ENCODE measurements at places on chromosomes 2 and 18.

- no peak for DNase-seq
Observed at GRCh38 chr2:234991290-234991689, 39.5 kb downstream of the SH3BP4 start.

- DNase-seq = no peak
Observed at GRCh38 chr18:55446996-55447671, 140.9 kb downstream of the TCF4 start.

DNA sequence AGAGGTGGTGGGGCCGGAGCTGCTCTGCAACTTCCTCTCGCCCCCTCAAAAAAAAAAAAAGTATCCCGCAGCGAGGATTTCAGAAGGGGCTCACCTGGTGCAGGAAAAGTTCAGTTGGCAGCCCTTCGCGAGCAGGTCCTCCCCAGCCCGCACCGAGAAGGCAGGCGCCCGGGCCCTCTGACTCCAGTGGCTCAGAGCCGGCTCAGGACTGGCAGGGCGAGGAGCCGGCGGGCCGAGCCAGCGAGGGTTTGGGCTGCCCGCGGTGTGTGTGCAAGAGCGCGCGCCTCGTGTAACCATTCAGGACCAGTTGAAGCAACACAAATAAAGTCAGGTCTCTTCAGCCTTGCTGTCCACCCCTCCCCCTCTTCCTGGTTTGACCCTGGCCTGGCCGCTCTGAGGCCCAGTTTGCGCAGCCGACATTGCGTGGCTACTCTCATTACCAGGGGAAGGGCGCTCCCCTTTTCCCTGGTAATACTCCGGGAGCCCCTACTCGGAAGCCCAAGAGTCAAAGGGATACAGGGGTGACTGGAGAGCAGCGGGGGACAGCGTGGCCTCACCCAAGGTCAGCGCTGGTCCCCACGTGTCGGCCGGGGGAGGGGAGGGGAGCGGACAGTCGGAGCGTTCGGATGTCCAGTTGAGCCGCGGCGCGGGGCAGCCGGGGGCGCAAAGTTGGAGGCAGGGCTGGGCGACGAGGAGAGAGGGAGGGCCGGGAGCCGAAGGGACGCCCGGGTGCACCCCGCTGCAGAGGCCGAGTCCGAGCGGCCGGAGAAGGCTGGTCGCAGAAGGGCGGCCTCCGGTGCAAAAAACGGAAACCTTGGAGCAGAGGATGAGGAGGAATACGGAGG is 12.3 kb downstream of the EN1 start:
- no peak for DNase-seq

DNA sequence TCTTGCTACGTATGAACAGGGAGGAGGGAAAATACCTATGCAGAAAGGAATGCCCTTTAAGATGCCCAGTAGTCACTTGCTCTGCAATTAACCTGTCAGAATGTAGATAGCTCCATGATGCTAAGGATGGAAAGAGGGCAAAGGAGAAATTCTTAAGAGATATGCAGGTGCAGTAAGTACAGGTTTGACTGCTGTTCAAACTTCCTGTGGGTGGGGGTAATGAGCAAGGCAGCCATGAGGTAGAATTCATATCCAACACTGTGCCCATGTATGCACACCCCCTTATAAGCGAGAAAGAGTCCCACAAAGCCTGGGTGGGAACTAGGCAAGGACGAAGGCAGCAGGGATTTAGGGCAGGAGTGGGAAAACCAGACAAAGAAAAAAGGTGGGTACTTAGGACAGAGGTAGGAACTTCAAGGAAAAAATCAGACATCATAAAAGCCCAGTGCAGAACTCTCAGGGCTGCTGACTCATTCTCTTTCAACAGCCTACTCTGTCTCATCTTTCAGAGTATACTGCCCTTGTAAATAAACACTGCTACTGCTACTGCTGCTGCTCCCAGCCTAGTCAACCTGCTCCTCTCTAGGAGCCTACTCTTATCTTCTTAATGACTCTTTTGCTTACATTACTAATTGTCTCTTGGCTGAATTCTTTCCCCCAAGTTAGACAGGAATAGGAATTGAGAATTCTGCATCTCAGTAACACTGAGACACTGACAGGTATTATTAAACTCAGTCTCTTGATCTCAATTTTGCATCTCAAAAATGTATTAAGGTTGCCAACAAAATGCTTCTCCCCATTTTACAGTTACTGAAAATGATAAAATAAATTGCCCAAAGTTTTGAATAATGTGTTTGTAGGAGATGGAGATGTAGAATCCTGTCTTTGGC is 189.0 kb downstream of the PTH2R start:
- DNase-seq = no peak

DNA sequence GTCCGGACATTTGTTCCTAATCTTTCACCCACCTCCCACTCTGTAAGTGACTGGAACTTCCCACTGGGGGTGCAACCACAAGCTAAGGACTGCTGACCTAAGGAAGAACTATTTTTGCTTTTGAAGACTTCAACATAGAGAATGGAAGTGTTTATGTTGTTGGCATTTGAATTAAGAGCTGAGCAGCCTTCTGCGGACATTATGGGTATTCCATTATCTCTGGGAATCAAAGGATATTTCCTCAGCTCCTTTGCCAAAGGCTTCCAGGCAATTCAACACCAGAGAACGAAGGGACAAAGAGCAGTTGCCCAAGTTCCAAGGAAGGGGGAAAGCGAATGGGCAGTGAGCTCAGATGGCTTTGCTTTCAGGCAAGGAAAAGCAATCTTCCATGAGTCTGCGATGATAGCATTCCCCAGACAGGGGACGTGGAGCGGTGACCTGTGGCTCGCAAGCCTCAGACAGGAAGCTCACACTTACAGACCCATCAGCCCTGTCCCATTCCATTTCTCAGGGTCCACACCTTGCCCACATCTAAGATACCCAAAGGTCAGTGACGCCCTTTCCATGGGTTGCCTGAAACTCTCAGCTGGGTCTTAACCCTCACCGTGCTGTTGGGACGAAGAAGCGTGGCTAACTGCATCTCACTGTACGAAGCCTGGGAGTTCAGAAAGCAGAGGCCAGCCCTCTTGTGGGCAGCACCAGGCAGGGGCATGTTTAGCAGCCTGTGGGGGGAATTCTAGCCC is 116.8 kb downstream of the COPS8 start:
- DNase-seq = no peak

DNA sequence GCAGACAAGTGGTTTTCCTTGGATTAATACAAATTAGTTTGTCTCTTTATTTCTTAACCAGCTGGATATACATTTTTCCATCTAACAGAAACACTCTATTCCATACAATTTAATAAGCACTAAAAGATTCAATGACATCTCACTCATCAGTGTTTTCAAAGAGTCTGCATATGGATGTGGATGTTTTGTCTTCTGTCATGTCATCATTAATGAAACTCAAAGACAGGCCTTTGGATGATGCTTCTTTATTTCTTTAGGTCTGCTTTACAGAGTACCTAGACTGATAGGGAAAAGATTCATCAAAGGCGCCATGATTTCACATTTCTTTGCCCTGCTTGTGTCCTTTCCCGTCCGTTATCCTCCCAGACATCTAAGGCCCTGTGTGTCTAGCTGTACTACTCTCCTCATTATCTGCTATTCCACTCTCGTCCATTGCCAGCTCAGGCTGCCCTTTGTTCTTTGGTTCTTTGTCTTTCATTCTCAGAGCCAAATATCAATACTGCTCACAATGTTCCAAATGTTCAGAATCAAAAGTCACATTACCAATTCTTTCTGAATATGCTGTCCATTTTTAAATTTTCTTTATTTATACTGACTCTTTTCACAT is 232.3 kb upstream of the CHAC2 start:
- no peak for DNase-seq

DNA sequence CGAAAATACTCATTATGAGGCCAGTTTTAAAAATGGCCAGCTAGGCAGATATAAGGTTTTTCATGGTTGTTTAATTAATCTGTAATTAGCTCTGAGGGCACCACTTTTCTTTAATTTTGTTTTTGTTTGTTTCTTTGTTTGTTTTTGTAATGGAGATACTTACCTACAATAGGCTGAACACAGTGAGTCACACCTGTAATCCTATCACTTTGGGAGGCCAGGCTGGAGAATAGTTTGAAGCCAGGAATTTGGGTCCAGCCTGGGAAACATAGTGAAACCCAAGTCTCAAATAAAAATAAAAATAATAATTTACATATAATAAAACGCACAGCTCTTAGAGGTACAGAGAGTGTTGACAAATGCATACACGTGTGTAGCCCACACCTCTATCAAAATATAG is 56.8 kb upstream of the MSH2 start:
- no peak for DNase-seq

- DNase-seq = no peak
Observed at GRCh38 chr2:102703748-102704147, 58.1 kb upstream of the TMEM182 start.

DNA sequence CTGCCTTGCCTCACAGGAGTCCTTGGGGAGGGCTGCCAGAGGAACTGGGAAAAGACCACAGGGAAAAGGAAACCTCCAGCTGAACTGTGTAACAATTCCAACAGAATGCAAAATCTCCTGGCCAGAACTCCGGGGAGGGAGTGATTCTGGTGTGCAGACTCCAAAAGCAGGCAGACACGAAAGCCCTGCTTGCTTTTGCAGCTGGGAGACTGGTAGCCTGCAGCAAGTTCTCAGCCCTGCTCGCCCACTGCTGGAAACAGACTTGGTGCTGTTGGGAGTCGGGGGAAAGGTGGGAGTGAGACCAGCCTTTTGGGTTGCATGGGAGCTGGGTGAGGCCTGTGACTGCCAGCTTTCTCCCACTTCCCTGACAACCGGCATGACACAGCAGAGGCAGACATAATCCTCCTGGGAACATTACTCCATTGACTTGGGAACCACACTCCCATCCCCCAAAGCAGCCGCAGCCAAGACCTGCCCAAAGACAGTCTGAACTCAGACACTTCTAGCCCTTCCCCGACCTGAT is 26.0 kb upstream of the NMI start:
- DNase-seq = no peak

- DNase-seq = no peak
Observed at GRCh38 chr2:3368261-3368722, 9.3 kb downstream of the EIPR1 start.

Data from stimulated activated CD4-positive, alpha-beta T cell treated with anti-CD3 and anti-CD28 coated beads, Interleukin-1b, Interleukin-23, amount 100 ng/mL, for 1 hour (primary cell).